Thymus (tissue), 14 donors: ENCODE measurements at places on chromosomes 1 and 21. TPM values are rescaled to one million over a fixed set of nuclear protein-coding genes. Genes with fewer than 3 reads are reported as not detected.
A peak's percentile ranks its signal among the peaks of the same experiment; 100 is the strongest.

OR10J1 gene
- not detected for total RNA-seq

PTGFR gene
- 0.14 TPM for total RNA-seq

LCE1E gene
- not detected for total RNA-seq

AADACL4 gene
- total RNA-seq, result not detected

DIO1 gene
- total RNA-seq, result 0.05 TPM

AZIN2 gene
- 1.7 TPM for total RNA-seq

BARHL2 gene
- total RNA-seq, result not detected

NAV1 gene
- 4.0 TPM for total RNA-seq

KNCN gene
- not detected for total RNA-seq

HUNK gene
- 1.1 TPM for total RNA-seq

S100A8 gene
- total RNA-seq, result 291 TPM

DNA sequence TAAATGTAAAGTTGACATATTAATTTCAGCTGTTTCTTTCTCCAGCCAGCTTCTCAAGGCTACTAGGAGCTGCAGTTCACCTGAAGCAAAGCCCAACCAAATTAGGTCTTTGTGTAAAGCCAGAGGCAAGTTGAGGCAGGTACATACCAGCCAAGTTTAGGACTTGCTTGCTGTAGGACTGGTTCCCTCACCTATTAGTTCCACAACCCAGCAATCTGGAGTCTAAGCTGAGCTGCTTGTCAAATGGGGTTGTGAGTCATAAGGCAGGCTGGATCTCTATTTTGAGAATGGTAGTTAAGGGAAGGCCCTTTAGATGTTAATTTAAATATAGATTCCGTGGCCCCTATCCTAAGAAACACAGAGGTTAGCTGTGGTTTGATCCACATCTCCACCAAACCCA is 7.6 kb upstream of the FLG2 start:
- no peak for DNase-seq

DNA sequence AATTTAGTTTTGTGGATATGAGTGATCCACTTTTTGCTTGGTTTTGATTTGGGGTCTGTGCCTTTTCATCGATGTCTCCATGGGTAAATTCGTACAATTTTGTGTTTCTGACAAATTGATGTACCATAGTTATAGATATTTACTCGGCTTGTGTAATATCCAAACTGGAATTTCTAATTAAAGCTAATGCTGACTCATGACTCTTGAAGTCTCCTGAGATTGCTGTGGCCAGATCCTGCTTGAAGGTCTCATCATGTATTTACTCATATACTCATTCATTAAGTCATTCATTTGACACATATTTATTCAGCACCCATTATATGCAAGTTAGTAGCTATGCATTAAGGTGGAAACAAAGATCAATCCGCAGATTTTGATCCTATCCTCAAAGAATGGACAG is 423.2 kb downstream of the RWDD3 start:
- DNase-seq, result no peak

- peak; percentile 68 for DNase-seq
These were observed 3.9 kb upstream of the DENND2D start for GRCh38 chr1:111204201-111204982.

DNA sequence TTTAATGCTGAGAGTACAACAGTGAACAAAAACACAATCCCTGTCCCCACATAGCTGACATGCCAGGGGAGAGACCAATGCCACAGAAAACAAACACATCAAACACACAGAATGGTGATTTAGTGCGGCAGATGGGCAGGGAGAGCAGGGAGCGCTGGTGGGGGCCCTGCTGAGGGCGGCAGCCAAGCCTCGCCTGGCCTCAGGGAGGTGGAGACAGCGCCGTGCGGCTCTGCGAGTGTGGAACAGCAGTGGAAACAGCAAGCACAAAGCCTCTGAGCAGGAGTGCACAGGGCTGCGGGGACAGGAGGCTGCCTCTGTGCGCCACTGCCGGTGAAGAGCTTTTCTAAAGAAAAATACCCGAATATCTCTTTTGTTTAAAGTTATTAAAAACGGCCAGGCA is 17.0 kb downstream of the MCM3AP start:
- no peak for DNase-seq

- no peak for DNase-seq
These were observed 468.2 kb downstream of the MATN1 start for GRCh38 chr1:30255111-30255724.

DNA sequence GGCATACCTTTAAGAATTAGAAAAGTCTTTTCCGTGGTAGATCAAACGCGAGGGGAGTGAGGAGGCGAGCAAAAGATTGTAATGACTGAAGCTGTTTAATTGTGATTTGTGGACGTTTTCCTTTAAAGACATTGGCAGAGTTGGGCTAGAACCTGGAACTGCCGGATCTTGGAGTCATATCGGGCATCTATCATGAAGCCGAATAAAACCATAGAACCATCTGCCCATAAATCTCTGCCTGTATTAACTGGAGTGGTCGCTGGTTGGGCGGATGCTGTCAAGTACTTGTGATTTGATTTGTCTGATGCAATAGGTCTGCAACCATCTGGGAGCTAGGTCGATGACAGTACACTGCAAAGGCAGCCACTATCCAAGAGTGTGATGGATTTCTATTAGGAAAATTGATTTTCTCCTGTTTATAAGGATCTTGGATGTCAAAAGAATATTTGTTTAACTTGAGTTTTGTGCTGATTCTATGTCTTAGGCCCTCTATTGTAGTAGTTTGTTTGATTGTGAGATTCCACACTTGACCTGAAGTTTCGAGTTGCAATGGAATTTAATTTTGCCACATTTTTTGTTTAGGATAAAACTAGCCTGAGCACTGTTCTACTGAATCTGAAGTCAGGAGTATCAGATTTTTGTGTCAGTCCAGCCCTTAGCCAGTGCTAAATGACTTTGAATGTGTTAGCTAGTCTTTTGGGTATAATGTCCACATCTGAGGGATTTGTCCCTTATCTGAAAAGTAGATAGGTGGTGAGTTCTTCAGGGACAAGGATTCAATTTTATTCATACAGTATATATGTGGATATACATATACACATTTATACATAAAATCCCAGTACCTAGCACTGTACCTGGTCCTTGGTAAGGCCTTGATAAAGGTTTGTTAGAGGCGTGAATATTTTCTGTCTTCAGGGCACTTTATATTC is 1.2 kb downstream of the SARS1 start:
- no peak for DNase-seq

DNA sequence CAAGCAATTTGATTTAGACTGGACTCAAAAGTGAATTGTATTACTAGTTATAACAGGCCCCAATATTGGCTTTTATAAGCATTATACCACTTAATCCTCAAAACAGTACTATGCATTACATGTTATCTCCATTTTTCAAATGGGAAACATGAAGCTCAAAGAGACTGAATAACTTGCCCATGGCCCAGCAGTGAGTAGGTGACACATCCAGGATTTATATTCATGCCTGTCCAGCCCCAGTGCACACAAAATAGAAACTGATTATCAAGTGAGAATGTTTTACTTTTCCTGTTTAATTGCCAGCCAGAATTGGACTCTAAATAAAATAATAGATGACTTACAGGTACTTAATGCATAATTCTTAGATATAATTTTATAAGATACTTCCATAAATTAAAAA is 82.9 kb downstream of the NIBAN1 start:
- no peak for DNase-seq

GRCh38 chr1:151574575-151575529 is 34.7 kb downstream of the TUFT1 start:
- DNase-seq, result no peak

GRCh38 chr1:66182551-66183178 is 351.3 kb upstream of the SGIP1 start:
- DNase-seq, result peak; percentile 41

DNA sequence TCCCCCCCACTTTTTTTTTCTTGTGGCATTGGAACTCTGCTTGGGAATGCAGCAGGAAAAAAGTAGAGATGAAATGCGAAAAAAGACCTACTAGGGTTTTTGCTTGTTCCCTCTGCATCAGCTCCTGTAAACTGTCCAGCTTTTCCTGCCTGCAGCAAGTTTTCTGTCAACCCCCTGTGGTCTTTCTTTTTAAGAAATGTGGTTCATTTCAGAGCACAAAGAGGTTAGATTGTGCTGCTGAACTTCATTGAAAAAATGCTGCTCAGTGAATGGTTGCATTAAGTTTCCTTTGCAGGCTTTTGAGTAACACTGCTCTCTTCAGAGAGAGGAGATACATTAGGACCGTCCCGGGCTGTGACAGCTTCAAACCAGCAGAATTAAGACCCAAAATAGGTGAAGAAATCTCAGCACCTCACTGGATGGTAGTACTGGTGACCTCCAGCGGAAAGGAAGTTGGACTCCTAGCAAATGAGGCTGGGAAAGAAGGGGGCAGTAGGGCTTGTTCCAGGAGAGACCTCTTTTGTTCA is 80.7 kb downstream of the NDUFS5 start:
- DNase-seq, result no peak

DNA sequence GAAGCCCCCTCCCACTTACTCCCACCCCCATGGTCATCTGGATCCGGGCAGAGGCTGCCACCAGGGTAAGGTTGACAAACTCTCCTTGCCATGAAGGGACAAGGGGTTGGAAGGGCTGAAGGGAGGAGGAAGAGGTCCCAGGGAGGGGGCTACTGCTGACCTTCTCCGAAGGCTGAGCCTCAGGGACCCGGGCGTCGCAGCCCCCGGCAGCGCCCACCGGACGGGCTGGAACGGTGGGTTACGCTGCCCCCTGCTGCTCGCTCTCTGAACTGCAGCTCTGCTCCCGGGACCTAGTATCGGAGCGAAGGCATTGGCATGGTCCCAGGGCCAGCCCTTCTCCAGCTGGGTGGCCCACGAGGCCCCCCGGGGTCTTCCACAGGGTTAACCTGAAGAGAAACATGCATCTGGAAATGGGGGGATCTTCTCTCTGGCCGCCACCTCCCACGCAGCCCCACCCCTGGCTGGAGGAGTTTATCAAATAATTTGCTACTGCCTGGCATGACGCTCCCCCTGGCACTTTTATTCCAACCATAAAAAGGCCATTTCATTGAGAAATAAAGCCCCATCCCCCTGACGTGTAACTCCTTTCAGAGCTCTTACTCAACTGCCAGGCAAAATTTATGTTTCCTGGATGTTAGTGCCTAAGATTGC is 70.4 kb upstream of the TARDBP start:
- DNase-seq, result no peak

DNA sequence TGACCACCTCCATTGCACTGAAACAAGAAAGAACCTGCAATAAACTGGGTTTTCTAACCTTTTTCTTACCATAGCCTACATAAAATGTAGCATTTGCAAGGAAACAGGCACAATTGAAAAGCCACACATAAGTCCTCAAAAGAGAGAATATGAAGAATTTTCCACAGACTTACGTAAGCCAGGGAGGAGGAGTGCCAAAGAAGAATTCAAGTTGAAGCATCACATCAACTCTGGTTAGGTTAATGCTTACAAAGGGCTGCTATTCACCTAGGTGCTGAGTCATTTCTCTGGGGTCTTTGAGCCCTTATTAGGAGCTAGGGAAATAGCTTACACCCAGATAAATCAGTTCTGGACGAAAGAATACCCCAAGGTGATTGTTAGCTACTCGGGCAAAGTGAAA is 9.6 kb downstream of the OSCP1 start:
- DNase-seq, result no peak

DNA sequence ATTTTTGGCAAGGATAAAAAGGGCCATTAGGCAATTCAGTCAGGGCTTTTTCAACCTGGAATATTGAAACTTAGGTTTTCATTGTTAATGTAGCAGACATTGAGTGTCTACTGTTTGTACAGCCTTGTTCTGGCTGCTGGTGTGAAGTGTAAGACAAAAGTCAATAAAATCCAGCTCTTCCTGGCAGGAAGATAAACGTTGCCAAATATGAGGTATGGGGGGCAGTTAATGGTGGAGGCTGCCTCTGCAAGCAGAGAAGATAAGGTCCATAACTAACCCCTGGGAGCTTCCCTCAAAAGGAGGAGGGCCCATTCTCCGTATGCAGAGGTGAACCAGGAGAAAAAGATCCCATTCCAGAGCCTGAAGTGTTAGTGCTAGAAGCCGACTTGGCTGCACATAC is 19.5 kb upstream of the SHE start:
- DNase-seq, result no peak

- DNase-seq, result no peak
These were observed 25.0 kb downstream of the GORAB start for GRCh38 chr1:170556917-170557316.

DNA sequence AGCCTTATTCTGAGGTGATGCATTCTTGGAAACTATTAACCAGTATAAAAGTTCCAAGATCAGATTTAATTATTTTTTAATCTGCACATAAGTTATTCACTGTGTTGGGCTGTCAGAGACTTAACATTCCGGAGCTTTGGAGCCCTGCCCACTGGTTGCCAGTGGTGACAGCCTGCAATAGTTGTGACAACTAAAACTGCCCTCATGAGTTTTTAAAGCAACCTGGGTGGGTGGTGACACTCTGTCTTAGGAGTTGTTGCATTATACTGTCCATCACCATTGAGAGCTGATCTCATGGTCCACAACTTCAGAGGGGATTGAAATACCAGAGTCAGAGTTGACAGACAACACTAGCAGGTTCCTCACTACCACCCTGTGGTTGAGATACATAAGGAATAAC is 653.9 kb upstream of the USP24 start:
- no peak for DNase-seq

- DNase-seq, result no peak
These were observed 517.4 kb downstream of the KIF26B start for GRCh38 chr1:245671966-245672767.

- no peak for DNase-seq
These were observed 109.1 kb downstream of the CD247 start for GRCh38 chr1:167409183-167409582.

- no peak for DNase-seq
These were observed 13.5 kb downstream of the TFF2 start for GRCh38 chr21:42337276-42337675.
